Hepatic stellate cell (primary cell): ENCODE measurements at places on chromosomes 1 and 21.

GRCh38 chr1:33548319-33548718, 75.9 kb downstream of the ZSCAN20 start:
- no peak for DNase-seq

DNA sequence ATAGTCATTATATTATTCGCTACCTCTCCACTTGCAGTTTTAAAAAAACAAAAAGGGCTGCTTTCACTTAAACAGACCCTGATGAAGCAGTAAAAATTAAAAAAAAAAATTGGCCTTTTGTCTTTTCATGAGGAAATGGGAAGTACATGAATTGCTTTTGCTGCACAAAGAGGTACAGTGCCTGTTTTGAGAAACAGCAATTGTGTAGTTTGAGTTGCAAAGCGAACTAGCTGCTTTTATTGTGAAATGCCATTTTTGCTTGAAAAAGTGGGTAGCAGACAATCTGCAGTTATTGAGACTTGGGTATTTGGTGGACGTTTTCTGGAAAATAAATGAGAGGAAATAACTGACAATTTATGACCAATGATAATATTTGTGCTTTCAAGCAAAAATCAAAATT, 7.0 kb downstream of the DIP2A start:
- no peak for DNase-seq

DNA sequence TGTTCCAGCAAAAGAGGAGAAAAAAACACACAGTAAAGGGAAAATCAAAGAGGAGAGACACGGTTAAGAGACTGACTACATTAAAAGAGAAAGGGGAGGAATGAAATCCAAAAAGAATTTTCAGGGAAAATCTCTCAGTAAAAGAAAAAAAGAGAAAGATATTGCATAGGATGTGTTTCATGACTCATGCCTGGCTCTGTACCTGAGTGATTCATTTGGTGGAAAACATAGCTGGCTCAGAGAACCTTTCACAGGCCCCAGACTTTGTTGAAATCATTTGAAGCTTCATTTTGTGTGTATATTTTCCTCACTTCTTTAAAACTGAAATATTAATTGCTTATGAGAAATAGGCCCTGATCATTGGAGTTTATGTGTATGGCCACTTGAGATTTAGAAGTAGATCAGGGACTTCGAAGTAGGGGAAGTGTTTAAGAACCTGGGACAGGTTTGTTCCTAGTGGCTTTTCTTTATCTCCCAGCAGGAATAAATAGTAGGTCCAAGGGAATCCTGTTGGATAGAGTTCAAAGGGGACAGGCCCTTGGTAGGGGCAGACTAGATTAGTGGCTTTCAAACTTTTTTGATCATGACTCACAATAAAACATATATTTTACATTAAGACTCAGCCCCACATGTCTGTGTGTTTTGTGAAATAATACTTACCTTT, 239.1 kb upstream of the SGIP1 start:
- no peak for DNase-seq

DNA sequence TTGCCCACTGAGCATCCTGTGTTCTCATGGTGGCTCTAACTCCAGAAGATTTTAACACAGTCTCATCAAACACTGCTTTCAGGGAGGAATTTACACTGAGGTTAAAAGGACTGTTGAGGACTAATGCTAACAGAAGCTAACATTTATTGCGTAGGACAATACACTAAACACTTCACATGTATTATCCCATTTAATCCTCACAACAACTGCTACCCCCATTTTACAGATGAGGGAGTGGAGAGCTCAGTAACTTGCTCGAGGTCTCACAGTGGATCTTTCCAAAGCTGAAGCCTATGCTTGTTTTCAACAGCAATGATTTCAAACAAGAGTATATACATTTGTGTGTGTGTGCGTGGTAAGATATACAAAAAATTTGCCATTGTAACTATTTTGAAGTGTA, 13.9 kb downstream of the ATF3 start:
- no peak for DNase-seq

DNA sequence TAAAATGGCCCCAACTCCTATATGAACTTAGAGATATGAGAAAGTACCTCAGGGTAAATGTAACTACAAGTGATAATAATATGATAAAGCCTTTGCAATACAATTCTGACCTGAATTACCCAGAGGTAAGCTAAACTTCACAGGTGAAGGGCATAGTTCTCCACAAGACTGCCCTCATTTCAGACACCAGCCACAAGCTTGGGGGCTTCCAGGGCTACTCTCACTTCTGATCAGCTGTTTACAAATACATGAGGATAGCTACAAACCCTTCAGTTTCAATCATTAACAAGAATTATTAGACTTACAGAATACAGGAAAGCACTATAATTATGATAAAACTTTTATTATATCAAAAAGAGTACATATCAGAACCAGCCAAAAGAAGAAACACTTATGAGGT, 18.7 kb upstream of the DPH5 start:
- DNase-seq: no peak

- DNase-seq: no peak
Measured at GRCh38 chr1:79042117-79042516, 35.6 kb upstream of the ADGRL4 start.

DNA sequence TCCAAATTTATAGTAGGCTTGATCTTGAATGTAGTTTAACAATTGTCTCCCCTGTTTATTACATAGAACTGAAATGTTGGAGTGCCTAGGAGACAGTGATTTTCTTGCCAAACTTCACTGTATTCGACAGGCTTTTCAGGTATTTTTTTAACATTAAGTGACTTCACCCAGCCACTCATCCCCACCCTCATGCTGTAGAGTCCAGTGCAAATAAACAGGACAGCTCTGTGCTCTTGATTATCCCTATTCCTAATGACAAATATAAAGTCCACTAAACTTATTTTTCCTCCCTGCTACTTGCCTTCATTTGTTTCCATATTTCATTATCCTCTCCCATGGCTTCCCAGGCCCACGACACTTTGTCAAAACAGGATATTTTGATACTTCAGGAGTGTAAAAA, 29.2 kb upstream of the NEXN start:
- DNase-seq: no peak

- DNase-seq: no peak
Measured at GRCh38 chr1:107620753-107621152, 344.2 kb downstream of the VAV3 start.
